ENCODE measurements at places on chromosomes 16 and 17.

GRCh38 chr16:30085820-30086219 is 5.9 kb downstream of the TBX6 start:
- no peak overlapping the region for H3K4me3 ChIP-seq
- H3K27ac ChIP-seq: no peak overlapping the region
- H3K27me3 ChIP-seq: no peaks in the 10 kb centered on the region
- peaks cover 7% of the 10 kb centered on the region for H3K4me1 ChIP-seq

DNA sequence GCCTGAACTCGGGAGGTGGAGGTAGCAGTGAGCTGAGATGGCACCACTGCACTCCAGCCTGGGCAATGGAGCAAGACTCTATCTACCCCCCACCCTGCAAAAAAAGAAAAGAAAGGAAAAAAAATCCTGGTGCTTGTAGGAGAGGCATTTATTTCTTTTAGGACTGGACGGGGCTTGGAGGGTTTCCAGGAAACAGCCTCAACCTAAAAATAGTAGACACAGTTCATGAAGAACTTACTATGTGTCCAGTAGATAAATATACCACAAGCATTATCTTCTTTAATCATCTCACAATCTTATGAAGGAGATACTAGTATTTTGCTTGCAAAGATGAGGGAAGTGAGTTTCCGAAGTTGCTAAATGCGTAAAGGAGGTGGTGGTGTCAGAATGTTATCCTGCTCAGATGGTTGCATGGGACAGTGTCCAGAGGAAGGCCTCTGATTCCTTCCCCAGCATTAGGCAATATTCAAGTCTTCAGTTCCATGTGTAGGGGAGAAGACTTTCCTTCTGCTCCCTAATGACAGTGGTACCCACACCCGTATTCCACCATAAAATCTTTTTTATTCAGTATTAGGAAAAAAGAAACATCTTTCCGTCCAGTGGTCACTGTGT is 263.2 kb downstream of the WWOX start:
- no peak overlapping the region for H3K4me3 ChIP-seq
- no peak overlapping the region for H3K27ac ChIP-seq
- no peaks in the 10 kb centered on the region for H3K27me3 ChIP-seq
- no peaks in the 10 kb centered on the region for H3K36me3 ChIP-seq
- H3K4me1 ChIP-seq: no peaks in the 10 kb centered on the region

DNA sequence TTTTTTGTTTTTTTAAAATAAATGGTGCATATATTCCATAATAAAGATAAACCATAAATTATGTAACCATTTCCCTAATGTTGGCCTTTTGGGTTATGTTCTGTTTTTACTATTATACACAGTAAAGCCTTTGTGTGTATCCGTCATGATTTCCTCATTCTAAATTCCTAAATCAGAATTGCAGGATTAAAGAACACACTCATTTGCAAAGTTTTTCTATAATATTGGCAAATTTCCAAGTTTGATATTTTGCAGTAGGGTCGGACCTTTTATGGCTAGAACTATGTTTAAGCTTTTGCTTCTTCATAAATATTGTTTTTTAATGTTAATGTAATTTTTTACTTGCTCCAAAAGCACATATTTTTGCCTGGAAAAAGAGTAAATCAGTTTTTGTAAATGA is 16.6 kb downstream of the GOSR1 start:
- H3K27me3 ChIP-seq: no peaks in the 10 kb centered on the region
- no peak overlapping the region for H3K4me3 ChIP-seq
- H3K27ac ChIP-seq: no peak overlapping the region
- no peak for DNase-seq
- no peaks in the 10 kb centered on the region for H3K4me1 ChIP-seq

- no peak overlapping the region for H3K27ac ChIP-seq
- no peak for DNase-seq
- H3K4me3 ChIP-seq: no peak overlapping the region
- H3K27me3 ChIP-seq: no peaks in the 10 kb centered on the region
- H3K4me1 ChIP-seq: no peaks in the 10 kb centered on the region
- H3K36me3 ChIP-seq: no peaks in the 10 kb centered on the region
Observed at GRCh38 chr16:58938811-58939210, 204.7 kb upstream of the GOT2 start.

DNA sequence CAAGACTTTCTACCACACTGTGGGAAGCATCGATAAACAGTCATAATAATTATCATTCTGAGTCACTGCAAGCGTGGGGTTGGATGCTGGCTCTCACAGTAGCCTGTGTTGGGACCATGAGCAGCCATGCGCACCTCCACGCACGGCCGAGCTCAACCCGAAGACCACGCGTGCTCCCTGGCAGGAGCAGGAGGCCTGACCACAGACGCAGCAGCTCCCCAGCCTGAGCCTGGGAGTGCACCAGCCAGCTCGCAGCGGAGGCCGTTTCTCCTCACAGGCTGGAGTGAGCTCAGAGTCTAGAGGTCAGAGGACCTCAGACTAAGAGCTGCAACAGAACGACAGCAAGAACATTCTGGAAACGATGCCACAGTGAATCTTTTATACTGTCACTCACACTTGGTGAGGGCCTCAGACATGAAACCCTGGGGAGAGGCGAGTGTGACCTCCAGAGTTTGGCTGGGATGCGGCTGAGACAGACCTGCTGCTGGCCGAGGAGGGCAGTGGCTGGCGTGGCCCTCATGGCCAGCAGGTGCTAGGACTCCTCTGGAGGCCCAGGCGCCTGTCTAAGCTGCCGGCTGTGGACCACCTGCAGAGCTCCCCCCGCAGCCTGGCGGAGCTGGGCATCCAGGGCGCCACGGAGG is 6.0 kb downstream of the NDUFAF8 start:
- H3K27ac ChIP-seq: no peak overlapping the region
- DNase-seq: peak; percentile 27
- peaks cover 4% of the 10 kb centered on the region for H3K36me3 ChIP-seq

DNA sequence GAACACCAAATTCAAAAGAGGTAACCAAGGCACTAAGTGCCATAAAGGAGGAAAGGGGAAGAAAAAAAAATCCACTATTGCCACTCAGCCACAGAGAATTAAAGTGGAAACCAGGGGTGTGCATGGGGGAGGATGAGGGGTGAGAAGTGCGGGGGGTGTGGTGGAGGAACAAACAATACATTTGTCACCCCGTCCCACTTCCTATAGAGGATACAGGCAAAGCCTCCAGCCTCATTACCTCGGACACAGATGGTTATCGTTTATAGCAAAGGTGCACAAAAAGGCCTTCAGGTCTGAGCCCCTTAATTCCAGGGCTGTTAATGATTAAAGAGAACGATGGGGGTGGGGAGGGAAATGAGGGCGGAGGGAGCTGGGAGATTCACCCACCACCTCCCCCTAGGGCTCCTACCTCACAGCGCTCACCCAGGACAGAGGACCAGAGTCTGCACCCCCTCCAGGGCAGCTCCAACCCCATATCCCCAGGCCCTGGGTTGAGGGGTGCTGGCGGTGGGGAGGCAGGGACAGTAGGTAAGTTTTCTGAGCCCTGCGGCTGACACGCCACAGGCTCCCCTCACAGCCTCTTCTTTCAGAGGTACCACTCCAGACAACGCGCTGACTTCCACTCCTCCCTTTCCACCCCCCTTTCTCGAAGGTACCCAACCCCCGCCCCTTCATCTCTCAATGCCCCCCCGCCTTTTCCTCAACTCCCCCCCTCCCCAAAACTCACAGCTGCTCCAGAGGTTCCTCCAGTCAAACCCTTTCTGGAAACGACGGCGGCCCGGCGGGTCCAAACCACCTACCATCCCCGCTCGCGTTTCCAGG is 470 bp downstream of the DCUN1D3 start:
- no peak for DNase-seq
- H3K4me1 ChIP-seq: peaks cover 46% of the 10 kb centered on the region
- H3K36me3 ChIP-seq: peaks cover 16% of the 10 kb centered on the region
- H3K4me3 ChIP-seq: peak overlapping the region; percentile 88

GRCh38 chr16:54331241-54332002 is 44.8 kb upstream of the IRX3 start:
- peaks cover 2% of the 10 kb centered on the region for H3K27me3 ChIP-seq
- H3K27ac ChIP-seq: no peak overlapping the region
- no peak for DNase-seq
- H3K36me3 ChIP-seq: no peaks in the 10 kb centered on the region
- no peaks in the 10 kb centered on the region for H3K4me1 ChIP-seq

DNA sequence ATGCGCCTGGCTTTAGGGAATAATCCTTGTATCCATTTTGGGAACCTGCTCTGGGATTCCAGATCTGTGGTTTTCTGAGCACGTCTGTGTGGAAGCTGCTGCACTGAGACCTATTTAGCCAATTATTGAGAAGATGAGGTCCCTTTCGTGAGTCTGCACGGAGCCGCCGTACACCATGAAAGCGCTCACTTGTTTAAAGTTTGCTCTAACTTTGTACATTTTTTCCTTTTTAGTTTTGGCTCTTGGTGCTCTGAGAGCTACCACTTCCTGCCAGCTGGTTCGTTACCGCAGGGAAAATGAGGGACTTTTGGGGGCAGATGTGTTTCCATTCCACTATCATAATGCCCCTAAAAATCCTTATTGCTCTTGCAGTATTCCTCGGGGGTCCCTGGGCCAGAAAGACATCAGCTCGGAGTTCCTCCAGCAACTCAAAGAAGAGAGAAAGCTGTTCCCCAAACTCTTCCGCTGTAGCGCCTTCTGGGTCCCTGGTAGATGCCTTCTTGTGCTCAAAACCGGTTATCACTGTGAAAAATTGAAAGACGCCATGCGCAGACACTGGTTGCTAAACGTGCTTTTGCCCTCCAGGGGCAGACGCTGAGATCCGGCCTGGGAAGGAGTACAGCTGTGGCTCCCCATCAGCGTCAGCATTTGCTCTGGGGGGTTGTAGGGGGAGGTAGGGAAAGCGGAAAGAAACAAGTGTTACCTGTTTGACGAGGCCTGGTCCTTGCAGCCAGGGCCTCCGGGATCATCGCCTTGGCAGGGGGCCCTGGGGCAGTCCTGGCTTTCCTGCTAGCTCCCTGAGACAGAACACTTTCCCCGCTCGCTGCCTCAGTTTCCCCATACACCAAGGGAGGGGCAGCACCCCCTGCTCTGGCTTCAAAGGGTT is 238.1 kb downstream of the MRTFB start:
- H3K27ac ChIP-seq: no peak overlapping the region
- no peaks in the 10 kb centered on the region for H3K27me3 ChIP-seq
- DNase-seq: no peak
- peaks cover 14% of the 10 kb centered on the region for H3K4me1 ChIP-seq
- no peak overlapping the region for H3K4me3 ChIP-seq

GRCh38 chr16:85170590-85171003 is 58.3 kb upstream of the CIBAR2 start:
- no peak for DNase-seq
- H3K27ac ChIP-seq: no peak overlapping the region
- no peaks in the 10 kb centered on the region for H3K36me3 ChIP-seq
- H3K27me3 ChIP-seq: peaks cover 1% of the 10 kb centered on the region
- H3K4me3 ChIP-seq: peak overlapping the region; percentile 49
- H3K4me1 ChIP-seq: peaks cover 54% of the 10 kb centered on the region

- H3K27me3 ChIP-seq: no peaks in the 10 kb centered on the region
- H3K27ac ChIP-seq: no peak overlapping the region
- H3K4me1 ChIP-seq: peaks cover 20% of the 10 kb centered on the region
- H3K36me3 ChIP-seq: no peaks in the 10 kb centered on the region
- no peak overlapping the region for H3K4me3 ChIP-seq
- DNase-seq: peak; percentile 72
Observed at GRCh38 chr17:16521070-16521727, 29.2 kb upstream of the LRRC75A start.

DNA sequence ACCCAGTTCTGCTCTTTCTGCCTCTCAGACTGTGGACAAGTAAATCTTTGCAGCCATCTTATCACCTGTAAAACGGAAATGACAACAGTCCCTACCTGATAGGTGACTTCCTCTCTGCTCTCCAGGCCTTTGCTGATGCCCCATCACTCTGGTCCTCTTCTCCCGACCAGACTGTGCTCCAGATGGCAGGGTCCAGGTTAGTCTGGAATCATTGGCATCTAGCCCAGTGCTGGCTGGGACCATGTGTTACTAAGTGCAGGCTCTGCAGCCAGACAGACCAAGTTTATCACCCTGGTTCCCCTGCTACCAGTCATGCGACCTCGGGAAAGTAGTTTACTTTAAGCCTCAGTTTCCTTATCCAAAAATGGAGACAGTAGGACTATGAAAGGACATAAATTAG is 1.8 kb upstream of the NUBP1 start:
- H3K27ac ChIP-seq: no peak overlapping the region
- no peaks in the 10 kb centered on the region for H3K36me3 ChIP-seq
- DNase-seq: peak; percentile 14
- H3K27me3 ChIP-seq: no peaks in the 10 kb centered on the region

DNA sequence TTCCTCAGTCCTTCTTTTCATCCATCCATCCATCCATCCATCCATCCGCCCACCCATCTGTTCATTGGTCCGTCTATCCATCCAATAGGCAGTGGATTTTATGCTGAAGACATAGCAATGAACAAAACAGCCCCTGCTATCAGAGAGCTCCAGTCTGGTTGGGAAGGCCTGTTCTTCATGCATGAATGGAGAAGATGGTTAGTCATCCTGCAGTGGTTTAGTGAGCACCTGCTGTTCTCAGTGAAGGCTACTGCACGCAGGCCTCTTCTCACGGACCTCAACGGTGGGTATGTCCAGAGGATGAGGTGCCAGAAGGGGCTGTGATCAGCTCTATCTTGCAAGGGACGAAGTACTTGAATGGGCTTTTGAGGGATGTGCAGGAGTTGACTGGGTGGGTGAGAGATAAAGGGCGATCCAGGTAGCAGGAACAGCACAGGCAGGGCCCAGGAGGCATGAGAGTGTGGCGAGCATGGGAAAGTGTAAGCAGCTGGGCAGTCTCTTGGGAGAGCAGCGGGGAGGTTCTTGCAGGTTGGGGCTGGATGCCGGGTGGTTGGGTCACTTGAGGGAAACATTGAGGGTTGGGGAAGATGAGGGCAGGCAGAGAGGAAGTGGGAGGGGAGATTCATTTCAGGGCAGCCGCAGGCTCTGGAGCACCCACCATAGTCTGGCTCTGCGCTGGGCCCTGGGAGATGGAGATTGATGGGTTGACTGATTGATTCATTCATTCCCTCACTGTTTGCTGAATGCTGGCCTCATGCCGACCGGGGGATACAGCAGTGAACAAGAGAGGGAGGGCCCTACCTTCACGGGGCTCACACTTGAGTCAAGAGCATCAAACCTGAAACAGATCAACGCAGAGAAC is 115.0 kb upstream of the CIBAR2 start:
- H3K36me3 ChIP-seq: no peaks in the 10 kb centered on the region
- peaks cover 36% of the 10 kb centered on the region for H3K4me1 ChIP-seq
- H3K4me3 ChIP-seq: no peak overlapping the region
- DNase-seq: peak; percentile 86
- peak overlapping the region; percentile 48 for H3K27ac ChIP-seq

DNA sequence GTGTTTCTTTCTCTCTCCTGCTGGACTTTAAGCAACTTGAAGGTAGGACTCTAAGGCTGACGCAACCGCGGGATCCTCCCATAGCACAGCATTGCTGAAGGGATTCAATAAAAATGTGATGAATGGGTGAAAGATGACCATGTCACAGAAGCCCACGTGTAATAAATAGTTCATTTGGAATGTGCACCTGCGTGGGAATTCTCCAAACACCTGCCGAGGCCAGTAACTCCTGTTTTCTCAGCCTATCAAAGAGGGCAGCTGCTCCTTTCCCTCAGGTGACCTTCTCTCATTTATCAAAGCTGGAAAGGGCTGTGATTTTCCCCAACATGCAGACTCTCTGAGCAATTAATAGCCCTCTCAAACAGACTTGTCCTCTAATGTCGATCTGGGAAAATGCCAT is 235.7 kb downstream of the STX8 start:
- H3K4me1 ChIP-seq: no peaks in the 10 kb centered on the region
- H3K4me3 ChIP-seq: no peak overlapping the region
- H3K36me3 ChIP-seq: no peaks in the 10 kb centered on the region
- H3K27me3 ChIP-seq: no peaks in the 10 kb centered on the region
- no peak overlapping the region for H3K27ac ChIP-seq

All from astrocyte (in vitro differentiated cells and primary cell).